ENCODE measurements at places on chromosomes 7 and 10.
A peak's percentile ranks its signal among the peaks of the same experiment; 100 is the strongest.

DNA sequence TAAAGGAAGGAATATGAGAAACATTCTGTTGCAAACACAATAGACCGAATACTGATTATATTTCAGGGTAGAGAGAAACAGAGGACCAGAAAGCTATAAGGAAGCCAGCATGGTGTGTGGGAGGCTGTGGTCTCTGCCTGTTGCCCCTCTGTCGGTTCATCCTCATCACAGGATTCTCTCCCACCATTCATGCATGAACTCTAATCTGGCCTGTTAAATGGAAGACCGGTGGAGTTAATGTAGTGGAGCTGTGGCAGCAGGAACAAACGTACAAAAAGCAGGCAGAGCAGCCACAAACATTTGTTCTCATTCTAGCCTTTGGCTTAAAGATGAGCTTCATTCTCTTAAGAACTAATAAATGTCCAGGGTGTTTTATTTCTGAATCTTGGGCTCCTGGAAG, 902.4 kb downstream of the LRMDA start:
- DNase-seq, result no peak

DNA sequence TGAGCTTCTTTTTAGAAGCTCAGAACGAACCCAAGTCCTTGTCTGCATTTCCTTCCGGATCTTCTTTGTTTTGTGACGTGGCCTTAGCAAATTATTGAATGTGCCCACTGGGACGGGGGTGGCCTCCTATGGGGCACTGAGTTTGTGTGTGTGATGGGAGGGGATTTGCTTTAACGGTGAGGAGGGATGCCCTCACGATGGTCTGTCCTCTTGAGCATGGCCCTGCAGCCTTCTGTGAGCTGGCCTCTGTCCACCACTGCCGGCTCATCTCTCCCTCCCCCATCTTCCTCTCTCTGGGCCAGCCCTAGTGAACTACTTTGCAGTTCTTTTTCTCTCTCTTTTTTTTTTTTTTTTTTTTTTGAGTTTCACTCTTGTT, 62.9 kb upstream of the MKRN1 start:
- DNase-seq, result no peak

GRCh38 chr7:111789048-111789320, 226.7 kb upstream of the IMMP2L start:
- no peak for DNase-seq

GRCh38 chr7:2517026-2517425, 2.5 kb upstream of the LFNG start:
- no peak for DNase-seq

DNA sequence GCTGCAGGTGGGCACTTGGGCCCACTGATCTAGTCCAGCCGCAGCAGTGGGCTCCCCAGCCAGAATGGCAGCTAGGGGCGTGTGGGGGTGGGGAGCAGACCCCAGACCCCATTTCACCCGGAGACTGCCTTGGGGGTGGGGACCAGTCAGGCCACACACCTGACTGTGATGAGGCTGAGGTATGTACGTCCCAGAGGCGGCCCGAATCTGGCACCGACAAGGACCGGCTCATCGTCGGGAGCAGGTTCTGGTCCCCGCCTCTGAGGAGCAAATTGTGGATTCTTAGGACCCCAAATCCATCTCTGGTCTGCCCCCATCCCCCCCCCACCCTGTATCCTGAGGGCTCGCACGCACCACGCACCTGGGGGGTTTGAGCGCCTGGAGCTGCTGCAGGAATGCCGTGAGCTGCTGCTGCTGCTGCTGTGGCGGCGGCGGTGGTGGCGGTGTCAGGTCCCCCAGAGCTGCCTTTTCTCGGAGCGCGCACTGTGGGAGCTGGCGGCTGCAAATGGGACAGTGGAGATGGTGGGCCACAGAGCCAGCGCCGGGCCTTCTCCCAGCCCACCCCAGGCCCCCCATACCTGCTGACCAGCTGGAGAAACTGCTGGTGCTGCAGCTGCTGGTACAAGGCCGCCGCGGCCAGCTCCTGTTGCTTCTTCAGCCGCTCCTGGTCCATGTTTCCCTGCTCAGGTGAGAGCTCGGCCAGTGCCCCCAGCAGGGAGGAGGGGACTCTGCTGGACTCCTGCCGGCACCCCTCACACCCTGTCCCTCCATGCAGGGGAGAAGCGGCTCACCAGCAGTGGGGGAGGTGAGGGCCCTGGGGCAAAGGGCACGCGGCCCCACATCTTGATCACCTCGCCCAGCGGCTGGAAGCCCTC, 10.2 kb downstream of the GIGYF1 start:
- DNase-seq, result no peak

DNA sequence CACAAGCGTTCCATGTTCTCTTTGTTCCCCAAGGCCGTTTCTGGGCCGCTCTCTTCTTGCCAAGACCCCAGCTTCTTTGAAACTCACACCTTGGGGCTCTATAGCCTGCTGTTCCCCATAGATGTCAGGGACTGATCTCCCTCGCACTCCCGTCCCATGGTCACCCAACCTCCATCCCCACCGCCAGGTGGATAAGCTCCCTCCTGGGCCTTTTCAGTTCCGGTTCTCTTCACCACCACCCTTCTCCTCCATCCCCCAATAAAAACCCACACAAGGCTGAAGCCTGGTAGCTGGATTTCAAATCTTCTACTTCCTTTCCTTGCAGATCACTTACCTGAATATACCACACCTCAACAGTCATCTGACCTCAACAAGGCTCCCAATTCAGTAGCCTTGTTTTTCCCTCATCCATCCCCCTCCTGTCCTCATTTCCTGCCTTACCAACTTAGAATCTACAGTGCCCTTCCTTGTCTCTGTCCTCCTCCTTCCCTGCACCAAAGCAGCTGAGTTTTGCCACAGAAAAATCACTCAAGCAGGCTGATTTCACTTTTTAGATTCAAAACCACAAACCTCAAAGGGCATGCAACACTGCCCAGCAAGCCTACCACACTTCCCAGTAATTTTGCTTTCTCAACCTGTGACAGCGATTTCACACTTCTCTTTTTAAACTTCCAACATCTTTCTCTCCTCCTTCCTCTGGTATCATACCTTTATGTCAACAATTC, 7.7 kb downstream of the SLC37A3 start:
- DNase-seq, result no peak

DNA sequence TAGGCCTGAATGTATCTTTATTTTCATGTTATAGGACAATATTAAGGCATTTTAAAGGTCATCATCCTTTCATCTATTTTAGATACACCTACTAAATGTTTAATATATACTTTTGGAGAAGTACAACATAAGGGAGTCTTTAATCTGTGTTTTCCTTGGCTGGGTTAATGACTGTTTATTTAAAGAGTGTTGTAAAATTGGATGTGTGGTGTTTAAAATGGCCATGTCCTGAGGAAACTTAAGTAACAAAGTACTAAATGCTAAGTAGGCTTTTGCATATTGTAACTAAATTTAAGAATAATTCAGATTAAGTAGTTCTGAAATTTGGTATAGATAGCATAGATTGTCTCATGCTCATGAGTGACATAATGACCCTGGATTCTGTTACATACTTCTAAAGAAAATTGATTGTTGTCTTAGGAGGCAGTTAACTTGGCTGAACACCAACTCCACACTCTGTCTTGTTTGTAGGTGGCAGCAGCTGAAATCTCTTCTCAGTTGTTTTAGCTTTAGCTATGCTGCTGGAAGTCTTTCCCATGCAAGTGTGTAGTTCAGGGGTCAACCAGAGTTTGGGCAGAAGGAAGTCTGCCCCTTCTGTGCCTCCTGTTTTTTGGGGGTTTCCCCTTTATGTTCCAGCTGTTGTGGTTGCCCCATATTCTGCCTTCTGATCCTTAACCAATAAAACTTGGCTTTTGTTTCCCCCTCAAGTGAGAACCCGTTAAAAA, 29.2 kb downstream of the DLD start:
- DNase-seq, result no peak

- no peak for DNase-seq
Measured at GRCh38 chr7:151592868-151593486, 73.3 kb upstream of the RHEB start.

DNA sequence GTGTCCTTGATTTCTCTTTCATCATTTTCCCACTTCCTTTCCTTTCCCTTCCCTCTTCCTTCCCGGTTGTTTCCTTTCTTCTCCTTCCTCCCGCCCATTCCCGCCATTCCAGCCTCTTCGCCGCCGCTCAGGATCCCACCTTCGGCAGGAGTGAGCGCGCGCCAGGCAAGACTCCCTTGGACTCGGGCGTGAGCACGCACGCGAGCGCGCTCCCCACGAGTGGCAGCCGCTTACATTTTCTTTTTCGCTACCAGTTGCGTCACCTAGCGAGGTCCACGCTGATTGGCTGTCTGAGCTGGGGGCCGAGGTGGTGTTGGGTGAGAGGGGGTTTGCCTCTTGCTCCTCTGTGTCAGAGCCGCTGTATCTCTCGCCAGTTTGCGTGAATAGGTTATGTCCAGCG, 11.8 kb downstream of the ZAN start:
- no peak for DNase-seq

DNA sequence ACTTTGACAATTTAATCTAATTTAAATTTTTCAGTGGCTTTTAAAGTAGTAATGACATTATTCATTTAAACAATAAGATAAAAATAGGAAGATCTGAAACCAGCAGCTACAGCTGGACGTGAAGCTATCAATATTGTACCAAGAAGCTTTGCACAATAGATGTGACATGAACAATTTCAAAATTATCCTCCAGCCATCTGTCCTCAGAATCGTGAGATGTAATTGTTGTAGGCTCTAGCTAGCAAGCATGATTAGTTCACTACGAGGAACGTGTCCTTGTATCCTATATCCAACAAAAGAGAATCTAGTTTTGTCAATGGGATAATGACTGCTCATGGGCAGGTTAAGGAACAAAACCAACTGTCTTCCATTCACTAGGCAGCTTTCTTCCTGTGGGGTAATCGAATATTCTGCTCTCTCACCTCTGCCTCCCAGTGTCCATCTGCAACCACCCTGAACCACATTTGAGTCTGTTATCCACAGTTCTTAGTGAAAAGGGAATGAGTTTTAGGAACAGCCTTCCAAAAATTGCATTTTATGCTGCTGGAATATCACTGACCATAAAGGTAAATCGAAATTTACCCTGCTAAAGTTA, 247.3 kb downstream of the PARD3 start:
- no peak for DNase-seq

DNA sequence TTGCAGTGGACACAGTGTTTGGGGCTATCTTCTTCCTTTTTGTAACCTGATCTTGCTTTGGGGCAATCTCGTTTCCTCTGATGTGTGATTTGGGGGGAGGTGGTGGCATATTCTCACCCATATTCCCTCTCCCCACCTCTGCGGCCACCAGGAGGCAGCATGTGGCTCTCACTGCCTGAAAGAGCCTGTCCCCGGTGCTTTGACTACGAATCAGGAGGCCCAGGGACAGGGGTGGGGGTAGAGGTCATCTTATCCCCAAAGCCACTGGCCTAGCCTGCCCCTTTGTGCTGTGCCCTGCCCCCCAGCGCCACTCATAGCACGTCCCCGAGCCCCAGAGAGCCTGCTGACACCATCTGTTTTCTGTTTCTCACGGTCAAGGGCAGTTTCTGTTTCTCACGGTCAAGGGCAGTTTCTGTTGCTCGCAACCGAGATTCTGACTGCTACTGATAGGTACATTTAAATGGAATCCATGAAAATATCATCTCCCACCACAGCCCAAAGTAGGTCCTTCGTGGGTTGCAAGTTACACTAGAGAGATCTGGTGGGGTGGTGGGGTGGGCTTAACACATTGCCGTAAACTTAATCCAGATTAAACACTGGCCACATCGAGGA, 28.2 kb downstream of the PHYH start:
- peak; percentile 35 for DNase-seq

DNA sequence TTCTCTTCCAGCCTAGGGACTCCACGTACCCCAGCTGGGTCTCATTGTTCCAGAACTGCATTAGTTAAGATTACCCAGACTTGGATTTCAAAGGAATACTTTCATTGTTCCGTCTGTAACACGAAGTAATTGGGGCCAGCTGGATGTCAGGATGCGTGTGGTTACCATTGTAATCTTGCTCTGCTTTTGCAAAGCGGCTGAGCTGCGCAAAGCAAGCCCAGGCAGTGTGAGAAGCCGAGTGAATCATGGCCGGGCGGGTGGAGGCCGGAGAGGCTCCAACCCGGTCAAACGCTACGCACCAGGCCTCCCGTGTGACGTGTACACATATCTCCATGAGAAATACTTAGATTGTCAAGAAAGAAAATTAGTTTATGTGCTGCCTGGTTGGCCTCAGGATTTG, 21.0 kb downstream of the LRRC17 start:
- no peak for DNase-seq

DNA sequence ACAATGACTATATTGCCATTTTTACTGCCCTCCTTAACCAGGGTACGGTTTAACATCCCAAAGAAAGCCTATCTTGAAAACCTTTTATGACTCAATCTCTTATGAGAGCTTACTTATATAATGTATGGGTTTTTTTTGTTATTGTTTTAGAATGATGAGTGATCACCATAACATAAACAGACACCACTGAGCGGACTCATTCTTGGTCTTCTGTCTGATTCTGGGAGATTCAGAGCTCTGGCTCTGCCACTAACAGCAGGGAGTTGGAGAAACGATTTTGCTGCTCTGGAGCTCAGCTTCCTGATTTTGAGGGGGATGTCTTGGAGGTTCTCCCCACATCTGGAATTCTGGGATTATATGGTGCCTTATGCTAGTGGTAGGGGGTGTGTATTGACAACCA, 244.1 kb downstream of the FRMD4A start:
- DNase-seq, result no peak

GRCh38 chr7:64640504-64640903, 25.4 kb upstream of the ZNF107 start:
- no peak for DNase-seq

DNA sequence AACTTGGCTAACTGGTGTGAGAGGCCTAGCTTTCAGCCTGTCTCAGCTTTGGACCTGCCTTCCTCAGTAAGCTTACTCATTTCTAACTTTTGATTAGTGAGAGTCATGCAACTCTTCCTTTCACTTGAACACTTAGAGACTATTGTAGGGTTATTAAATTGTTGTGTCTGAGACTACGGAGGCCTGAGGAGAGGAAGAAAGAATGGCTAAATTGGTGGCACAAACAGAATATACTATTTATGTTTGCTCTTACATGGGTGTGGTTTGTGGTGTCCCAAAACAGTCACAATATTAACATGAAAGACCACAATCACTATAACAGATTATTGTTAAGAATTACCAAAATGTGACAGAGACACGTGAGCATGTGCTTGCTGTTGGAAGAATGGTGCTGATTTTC, 82.1 kb downstream of the TRIM24 start:
- no peak for DNase-seq

DNA sequence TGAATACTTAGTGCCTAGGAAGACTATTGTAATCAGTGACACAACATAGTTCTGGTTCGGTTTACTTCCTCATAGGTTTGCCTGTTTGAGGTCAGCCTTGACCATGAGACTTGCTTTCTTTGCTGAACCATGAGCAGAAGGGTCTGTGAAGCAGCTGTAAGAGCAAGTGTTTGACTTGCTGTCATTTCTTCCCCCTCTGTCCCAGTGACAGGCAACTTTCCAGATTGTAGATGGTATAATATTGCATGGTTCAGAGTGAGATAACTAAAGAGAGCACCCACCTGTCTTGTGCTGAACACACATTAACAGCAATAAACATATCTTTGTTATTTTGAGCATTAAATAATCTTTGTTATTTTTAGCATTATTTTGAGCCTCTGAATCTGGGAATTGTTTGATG, 9.3 kb upstream of the RTKN2 start:
- DNase-seq, result no peak
